ENCODE measurements at places on chromosomes 16 and 17. TPM values are rescaled to one million over a fixed set of nuclear protein-coding genes. Genes with fewer than 3 reads are reported as not detected.

- H3K4me3 ChIP-seq = peak overlapping the region; percentile 92
- H3K27me3 ChIP-seq = no peaks in the 10 kb centered on the region
- no peak for DNase-seq
- peaks cover 18% of the 10 kb centered on the region for H3K36me3 ChIP-seq
Measured at GRCh38 chr17:80036715-80037477, 454 bp downstream of the CCDC40 start.

GRCh38 chr16:5867250-5867649 lies 769.7 kb upstream of the EEF2KMT start:
- no peaks in the 10 kb centered on the region for H3K27me3 ChIP-seq
- H3K36me3 ChIP-seq = no peaks in the 10 kb centered on the region
- no peaks in the 10 kb centered on the region for H3K4me1 ChIP-seq
- H3K4me3 ChIP-seq = no peak overlapping the region

GRCh38 chr16:63876103-63876502 lies 1245.8 kb downstream of the CDH11 start:
- H3K27ac ChIP-seq = no peak overlapping the region
- H3K4me3 ChIP-seq = no peak overlapping the region
- H3K36me3 ChIP-seq = no peaks in the 10 kb centered on the region
- H3K27me3 ChIP-seq = no peaks in the 10 kb centered on the region
- H3K4me1 ChIP-seq = no peaks in the 10 kb centered on the region

DNA sequence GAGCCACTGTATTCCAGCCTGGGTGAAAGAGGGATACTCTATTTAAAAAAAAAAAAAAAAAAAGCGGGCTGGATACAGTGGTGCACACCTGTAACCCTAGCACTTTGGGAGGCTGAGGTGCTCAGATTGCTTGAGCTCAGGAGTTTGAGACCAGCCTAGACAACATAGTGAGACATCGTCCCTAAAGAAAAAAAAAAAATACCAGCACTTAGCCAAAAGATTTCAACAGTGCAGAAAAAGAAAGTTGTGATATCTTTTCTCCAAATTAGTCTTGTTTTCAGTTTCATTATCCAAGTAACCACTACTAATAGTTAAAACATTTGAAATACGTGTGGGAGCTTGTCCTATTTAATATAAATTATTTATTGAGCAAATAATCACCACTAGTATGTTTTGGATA lies 48.7 kb downstream of the TENT4B start:
- no peaks in the 10 kb centered on the region for H3K27me3 ChIP-seq
- peaks cover 45% of the 10 kb centered on the region for H3K4me1 ChIP-seq
- no peak overlapping the region for H3K4me3 ChIP-seq
- H3K27ac ChIP-seq = peak overlapping the region; percentile 50

DNA sequence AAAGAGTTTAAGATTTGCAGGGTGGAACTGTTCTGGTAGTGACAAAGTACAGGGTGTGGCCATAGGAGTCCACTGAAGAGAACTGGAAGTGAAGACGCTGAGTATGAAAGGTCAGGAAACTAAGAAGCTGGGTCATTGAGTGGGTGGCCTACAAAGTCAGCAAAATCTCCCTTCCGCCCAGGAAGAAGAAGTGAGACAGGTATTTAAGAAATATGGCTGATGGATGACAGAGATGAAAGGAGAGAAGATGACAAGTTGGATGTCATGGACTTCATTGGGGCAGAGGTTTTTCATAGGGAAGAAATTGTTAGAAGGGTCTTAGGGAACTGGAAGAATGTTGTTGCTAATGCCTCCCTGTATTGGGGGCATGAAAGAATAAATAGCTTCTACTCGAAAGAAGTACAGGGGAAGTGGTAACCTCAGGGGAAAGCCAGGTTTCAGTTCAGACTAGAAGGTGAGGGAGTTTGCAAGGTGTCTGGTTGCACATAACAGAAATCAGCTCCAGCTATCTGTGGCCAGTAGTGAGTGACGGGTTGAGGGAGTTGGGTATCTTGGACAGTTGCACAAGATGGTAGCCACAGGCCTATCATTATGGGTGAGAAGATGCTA lies 33.6 kb upstream of the MED13 start:
- H3K27me3 ChIP-seq = no peaks in the 10 kb centered on the region
- H3K4me3 ChIP-seq = no peak overlapping the region
- no peak for DNase-seq
- H3K27ac ChIP-seq = no peak overlapping the region

- H3K27me3 ChIP-seq = no peaks in the 10 kb centered on the region
- H3K4me1 ChIP-seq = peaks cover 8% of the 10 kb centered on the region
- peaks cover 43% of the 10 kb centered on the region for H3K36me3 ChIP-seq
- no peak overlapping the region for H3K27ac ChIP-seq
Measured at GRCh38 chr16:85674828-85675227, 13.9 kb downstream of the GINS2 start.

DNA sequence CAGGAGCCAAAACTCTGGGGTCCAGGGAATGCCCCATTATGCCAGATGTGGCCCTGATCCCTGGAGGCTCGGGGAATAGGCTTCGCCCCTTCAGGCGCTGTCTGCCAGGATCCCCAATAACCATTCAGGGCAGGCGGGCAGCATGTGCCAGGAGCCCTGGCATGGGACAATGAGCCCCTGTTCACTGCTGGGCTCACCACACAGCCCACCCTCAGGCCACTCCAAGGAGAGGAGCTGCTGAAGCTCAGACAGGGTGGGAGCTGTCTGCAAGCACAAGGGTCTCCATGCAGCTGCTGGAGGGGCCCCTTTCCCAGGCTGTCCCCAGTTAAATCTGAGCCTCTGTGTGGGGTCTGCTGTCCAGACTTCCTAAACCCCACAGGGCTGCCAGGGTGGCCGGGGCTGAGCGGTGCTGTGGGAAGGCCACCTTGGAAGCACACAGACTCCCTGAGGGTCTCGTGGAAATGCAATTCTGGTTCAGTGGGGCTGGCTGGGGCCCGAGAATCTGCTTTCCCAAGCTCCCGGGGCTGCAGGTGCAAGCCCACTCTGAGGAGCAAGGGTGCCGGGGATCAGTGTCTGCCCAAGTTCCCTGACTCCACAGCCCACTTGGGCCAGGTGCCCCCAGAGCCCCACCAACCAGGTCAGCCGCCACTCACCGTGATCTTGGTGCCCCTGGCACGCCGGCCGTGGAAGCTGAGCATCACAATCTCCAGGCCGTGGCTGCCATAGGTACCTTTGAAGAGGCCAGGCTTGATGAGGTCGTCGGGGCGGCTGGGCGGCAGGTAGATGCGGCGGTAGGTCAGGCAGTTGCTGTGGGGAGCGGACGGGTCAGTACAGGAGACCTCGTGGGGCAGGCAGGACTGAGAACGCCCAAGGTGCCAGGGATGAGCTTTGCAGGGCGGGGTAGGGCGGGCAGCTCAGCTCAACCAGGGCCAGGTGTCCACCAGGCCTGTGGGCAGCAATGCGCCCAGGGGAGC lies 17.7 kb upstream of the C16orf95 start:
- no peak overlapping the region for H3K4me3 ChIP-seq
- H3K27me3 ChIP-seq = no peaks in the 10 kb centered on the region
- no peak for DNase-seq
- peaks cover 90% of the 10 kb centered on the region for H3K36me3 ChIP-seq
- H3K4me1 ChIP-seq = peaks cover 12% of the 10 kb centered on the region

DNA sequence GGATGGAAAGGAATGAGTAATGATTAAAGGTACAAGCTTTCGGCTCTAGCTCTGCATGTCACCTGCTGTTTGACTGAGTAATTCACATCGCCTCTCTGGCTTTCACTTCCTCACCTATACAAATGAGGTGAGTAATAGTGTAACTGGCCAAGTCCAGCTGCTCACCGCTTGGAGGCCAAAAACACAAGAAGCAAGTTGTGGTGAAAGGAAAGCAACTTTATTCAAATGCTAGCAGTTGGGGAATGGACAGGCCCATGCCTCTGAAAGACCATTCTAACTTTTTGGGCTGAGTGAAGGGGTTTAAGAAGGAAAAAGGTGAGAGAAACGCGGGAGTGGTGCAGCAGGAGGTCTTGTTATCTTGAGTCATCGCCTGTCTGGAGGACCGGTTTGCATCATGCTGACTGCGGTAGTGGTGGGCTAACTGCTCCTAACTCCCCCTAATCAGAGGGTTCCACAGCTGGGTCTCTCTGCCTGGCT lies 45.7 kb upstream of the CSNK2A2 start:
- H3K27me3 ChIP-seq = peaks cover 19% of the 10 kb centered on the region
- H3K4me1 ChIP-seq = no peaks in the 10 kb centered on the region
- H3K27ac ChIP-seq = no peak overlapping the region
- no peak overlapping the region for H3K4me3 ChIP-seq
- H3K36me3 ChIP-seq = no peaks in the 10 kb centered on the region

DNA sequence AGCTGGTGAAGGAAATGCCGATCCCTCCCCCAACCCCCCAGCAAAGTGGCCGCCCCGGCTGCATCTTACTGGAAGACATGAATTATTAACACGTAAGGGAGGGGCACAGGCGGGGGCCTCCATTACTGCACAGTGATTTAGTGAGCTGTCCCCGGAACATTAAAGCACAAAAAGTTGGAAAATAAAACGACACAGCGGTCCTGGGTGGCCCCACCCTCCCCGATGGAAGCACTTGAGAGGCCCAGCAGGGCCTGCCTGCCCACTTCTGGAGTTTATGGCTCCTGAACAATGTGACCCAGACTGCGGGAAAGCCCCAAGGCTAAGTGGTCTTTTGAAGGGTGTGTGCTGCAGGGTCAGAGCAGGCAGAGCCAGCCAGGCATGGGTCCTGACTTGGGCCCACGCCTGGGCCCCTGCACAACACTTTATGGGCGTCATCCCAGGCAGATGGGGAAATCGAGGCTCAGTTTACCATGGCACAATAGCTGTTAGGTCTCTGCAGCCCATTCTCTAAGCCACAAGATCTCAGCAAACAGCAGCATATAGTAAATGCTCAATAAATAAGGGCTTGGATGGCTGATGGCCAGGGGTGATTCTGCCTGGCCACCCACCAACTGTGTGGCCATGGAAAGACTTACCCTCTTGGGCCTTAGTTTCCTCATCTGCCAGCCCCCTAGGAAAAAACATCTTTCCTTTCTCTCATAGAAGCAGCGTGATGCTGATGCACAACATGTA lies 22.8 kb downstream of the CCDC102A start:
- H3K27me3 ChIP-seq = no peaks in the 10 kb centered on the region
- no peak overlapping the region for H3K4me3 ChIP-seq
- DNase-seq = no peak
- H3K36me3 ChIP-seq = peaks cover 61% of the 10 kb centered on the region

DNA sequence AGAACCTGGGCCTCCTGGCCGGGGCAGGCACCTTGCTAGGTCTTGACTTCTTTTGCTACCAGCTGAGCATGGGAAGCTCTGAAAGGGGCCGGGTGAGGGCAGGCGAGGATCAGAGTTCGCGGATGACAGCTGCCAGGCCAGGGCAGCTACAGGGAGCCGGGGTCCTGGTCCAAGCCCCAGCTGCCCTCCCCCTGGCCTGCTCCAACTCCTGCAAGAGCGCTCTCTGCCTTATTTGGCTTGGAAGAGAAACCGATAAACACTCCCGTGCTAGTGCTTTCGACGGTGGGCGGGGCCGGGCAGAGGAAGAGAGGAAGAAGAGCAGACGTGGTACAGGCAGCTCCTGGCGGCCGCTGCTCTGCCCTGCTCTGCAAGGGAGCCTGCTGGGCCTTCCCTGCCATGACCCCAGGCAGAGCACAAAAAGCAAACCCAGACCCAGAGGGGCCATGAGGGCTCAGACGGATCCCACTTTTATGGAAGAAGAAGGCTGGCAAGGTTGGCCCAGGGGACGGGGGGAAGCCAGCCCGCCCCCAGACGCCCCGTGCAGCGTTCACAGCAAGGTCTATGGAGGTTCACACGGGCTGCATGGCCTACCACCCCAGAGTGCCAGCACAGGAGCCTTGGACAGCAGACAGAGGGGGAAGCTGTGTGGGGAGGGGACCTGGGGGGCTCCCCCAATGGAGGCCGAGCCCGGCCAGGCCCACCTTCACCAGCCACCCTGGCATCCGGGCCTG lies 25.6 kb downstream of the PIEZO1 start:
- H3K27ac ChIP-seq = peak overlapping the region; percentile 92
- H3K36me3 ChIP-seq = no peaks in the 10 kb centered on the region
- H3K27me3 ChIP-seq = no peaks in the 10 kb centered on the region

GRCh38 chr17:65559461-65559803 lies 2.0 kb downstream of the AXIN2 start:
- no peaks in the 10 kb centered on the region for H3K27me3 ChIP-seq
- no peaks in the 10 kb centered on the region for H3K36me3 ChIP-seq
- DNase-seq = no peak

DNA sequence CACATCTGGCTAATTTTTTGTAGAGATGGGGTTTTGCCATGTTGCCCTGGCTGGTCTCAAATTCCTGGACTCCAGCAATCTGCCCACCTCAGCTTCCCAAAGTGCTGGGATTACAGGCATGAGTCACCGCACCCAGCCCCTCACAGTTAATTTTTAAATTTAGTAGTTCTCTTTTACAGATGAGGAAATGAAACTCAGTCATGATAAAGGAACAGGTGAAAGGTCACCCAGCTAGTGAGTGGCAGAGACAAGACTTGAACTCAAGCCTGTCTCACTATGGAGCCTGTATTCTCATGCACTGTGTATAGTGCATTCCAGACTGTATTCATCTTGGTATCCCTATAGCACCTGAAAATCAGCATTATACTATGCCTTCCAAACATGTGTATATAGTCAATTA lies 77.1 kb upstream of the WSB1 start:
- DNase-seq = no peak
- H3K27me3 ChIP-seq = no peaks in the 10 kb centered on the region
- no peak overlapping the region for H3K4me3 ChIP-seq
- no peaks in the 10 kb centered on the region for H3K36me3 ChIP-seq

GRCh38 chr17:44376779-44377178 lies 12.7 kb downstream of the ITGA2B start:
- peaks cover 28% of the 10 kb centered on the region for H3K4me1 ChIP-seq
- H3K36me3 ChIP-seq = no peaks in the 10 kb centered on the region
- H3K27me3 ChIP-seq = peaks cover 7% of the 10 kb centered on the region
- no peak overlapping the region for H3K4me3 ChIP-seq
- DNase-seq = no peak
- H3K27ac ChIP-seq = no peak overlapping the region

Gene TMEM100
- total RNA-seq = 4.2 TPM

Gene TM4SF5
- total RNA-seq = not detected

Gene CPHXL2
- not detected for total RNA-seq

Gene ASGR1
- not detected for total RNA-seq

Gene SEC14L1
- total RNA-seq = 40.7 TPM

Gene CTRB2
- total RNA-seq = not detected

Gene TEKT1
- not detected for total RNA-seq

Gene TANC2
- total RNA-seq = 21.3 TPM

Gene STAC2
- total RNA-seq = 0.29 TPM

Gene CDC42EP4
- 121 TPM for total RNA-seq

Gene CDC6
- 0.32 TPM for total RNA-seq

Gene CRISPLD2
- 245 TPM for total RNA-seq

Gene TLCD2
- total RNA-seq = 6.2 TPM

Measured in esophagus muscularis mucosa (tissue), 4 donors.